ENCODE measurements at places on chromosomes 4 and X.

DNA sequence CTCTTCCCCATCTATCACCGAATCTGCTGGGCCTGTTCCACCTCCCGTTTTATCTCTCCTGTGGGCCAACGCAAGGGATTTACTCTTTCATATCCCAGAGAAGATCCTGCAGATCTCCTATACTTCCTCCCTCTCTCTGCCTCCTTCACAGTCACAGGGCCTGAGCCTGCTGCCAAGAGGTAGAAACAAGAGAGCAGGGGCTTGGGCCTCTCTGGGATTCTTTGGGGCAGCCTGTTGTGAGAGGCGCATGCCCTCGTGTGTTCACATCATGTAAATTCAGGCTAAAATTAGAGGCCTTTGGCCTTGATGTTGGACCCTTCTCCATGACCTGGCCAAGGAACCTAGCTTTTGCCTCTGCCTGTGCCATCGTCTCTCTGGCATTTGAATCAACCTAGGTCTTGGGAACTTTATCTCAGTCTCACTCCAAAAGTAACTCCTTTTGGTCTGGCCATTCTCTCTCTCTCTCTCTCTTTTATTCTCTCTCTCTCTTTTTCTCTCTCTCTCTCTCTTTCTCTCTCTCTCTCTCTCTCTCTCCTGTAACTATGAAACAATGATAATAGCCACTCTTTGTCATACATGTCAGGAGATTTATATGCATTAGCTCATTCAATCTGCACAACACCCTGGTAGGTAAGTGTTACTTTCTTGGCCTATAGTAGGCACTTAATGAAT lies 20.0 kb upstream of the EFNB1 start:
- DNase-seq = no peak

GRCh38 chr4:146490106-146490505 lies 31.6 kb downstream of the SLC10A7 start:
- DNase-seq = no peak

GRCh38 chr4:94256144-94256783 lies 48.6 kb downstream of the SMARCAD1 start:
- no peak for DNase-seq

GRCh38 chrX:103774070-103774642 lies 2.5 kb upstream of the PLP1 start:
- no peak for DNase-seq

GRCh38 chrX:118740276-118740889 lies 13.0 kb downstream of the IL13RA1 start:
- DNase-seq = no peak

DNA sequence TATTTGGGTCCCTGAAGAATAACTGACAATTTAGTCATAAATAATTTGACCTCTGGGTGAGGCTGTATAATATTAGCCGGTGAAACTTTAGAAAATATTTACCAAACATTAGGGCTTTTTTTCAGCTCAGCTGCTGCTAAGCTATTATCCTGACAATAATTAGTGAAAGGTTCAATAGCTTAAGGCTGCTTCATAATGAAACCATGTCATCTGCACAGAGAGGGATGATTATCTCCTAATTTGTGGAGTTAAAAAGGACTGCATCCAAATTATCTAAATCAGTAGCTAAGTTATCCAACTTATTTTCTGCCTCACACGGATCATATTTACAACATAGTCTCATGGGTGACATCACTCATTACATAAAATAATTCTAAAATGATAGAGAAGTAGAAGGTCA lies 1249.8 kb downstream of the RAPGEF2 start:
- no peak for DNase-seq

- no peak for DNase-seq
These were observed 106.3 kb downstream of the USP46 start for GRCh38 chr4:52552778-52553177.

- no peak for DNase-seq
These were observed 42.0 kb downstream of the HPRT1 start for GRCh38 chrX:134501941-134502340.

DNA sequence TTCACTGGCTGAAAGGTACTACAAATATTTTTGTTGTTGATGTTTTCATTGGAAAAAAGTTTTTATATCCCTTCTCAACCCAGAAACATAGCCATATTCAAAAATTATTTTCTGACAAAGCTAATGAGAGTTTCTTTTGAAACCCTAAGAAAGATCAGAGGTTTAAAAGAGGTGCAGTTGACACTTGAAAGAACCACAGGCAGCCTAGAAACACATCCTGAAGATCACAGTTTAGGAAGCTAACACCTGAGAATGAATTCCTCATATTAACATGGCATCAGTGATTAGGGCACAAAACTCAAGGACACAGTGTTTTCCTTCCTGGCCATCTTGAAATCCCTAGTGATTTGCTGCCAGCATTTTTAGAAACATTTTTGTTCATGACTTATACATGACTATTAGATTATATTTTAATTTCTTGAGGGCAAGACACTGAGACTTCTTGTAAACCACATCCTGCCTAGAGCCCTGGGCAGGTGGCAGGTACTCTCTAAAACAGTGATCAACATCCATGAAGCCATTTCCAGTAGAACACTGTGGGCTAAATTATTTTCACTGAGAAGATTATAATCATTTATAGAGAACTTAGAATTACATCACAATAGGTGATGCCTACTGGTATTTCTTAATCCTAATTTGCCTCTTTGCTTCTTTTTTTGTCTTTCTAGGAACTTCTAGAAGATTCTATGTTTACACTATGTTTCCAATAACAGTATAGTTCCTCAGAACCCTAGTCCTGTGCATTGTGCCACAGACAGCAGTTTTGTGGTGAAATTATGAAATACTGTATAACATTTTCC lies 80.0 kb downstream of the ARSJ start:
- no peak for DNase-seq

- no peak for DNase-seq
These were observed 48.4 kb upstream of the PRPS1 start for GRCh38 chrX:107579956-107580355.

DNA sequence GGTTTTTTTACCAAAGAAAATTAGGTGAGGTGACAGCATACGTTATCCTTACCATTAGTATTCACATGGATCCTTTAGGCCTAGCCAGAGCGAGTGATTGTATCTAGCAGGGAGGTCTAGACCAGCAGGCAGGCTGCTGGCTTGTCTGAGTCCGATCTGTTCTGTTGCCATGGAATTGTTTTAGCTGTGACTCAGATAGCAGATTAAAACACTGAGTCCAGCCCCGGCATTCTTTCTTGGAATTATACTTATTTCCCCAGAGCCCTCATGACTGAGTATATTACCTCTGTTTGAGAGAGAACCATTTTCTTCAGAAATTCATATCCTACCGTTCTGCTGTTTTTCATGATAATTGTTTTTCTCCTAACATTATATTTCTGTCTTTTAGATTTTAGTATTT lies 37.4 kb downstream of the OCRL start:
- DNase-seq = no peak

DNA sequence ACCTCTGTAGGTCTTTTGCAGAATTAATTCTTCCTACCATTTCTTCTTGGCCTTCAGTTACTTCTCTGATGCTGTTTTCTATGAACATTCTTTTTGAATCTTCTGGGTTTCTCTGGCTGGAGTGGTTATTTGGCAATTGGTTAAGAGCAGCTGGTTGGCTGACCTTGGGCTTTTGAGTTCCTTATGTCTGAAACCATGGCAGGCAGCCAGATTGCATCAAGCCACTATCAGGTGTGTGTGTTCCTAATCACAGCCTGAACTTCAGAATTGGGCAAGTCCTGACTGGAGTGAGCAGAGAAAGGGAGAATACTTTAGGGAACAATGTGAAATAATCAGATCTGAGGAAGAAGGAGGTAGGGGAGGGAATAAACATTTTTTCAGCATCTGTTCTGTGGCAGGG lies 90.2 kb downstream of the ARHGAP10 start:
- no peak for DNase-seq

- no peak for DNase-seq
These were observed 15.7 kb downstream of the SUPT20HL2 start for GRCh38 chrX:24298191-24298590.

- no peak for DNase-seq
These were observed 93.2 kb upstream of the NKX1-1 start for GRCh38 chr4:1499465-1499864.

DNA sequence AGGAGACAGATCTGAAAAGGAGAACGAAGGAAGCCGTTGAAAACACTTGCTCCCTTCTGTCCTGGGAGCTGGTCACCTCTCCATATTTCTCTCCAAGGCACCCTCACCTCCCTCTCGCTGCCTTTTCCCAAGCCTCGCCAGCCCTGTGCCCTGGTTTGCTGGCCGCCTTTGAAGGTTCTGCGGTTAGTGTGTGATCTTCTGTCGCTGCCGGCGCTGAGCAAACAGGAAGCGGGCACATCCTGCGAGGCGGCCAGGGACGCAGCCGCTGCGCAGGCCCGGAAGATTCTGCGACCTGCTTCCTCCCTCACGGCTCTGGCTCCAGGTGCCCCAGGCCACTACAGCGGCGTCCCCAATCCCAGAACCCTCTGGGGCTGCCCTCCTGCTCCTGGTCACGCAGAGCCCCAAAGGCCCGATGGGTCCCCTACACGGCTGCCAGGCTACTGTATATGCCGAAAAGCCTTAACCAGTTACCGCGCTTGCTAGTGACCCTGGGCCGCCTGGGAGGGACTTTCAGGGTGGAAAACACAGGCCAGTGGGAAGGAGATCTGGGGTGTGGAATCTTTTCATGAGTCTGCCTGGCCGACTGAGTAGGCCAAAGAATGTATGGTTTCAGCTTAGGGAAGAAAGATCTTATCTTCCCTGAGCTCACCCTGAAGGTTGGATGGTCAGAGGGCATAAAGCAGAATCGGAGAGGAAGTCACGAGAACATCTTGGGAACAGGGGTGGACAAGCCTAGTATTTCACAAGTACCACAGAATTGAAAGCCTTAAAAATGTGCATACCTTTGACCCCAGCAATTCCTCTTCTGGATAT lies 2.3 kb upstream of the SASH3 start:
- peak; percentile 64 for DNase-seq

GRCh38 chr4:62835631-62836030 lies 1573.6 kb downstream of the TECRL start:
- DNase-seq = no peak

- no peak for DNase-seq
These were observed 19.2 kb upstream of the SPCS3 start for GRCh38 chr4:176300565-176300964.

DNA sequence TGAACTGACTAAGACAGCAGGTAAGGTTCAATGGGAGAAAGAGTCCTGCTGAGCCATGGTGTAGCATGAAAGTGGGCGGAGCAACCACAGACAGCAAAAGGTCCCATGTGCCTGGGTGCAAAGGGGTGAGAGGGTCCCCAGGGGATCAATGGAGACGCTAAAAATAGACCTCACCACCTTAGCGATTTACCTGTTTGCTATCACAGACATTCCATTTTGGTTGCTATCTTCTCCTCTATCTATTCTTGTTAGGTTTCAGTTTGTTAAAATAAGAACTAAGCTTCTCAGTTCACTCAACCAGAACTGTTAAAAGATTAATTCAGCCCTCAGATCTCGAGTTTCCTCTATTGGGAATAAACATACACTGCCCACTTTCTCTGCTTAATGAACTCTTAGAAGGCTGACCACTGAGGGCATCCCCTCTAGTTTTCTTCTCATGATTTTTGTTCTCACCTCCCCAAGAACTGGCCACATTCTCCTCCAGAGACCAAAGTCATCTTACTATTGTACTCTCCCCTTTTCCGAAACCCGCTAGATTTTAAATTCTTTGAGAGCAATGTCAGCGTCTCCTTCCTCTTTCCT lies 136.7 kb downstream of the PARM1 start:
- no peak for DNase-seq

DNA sequence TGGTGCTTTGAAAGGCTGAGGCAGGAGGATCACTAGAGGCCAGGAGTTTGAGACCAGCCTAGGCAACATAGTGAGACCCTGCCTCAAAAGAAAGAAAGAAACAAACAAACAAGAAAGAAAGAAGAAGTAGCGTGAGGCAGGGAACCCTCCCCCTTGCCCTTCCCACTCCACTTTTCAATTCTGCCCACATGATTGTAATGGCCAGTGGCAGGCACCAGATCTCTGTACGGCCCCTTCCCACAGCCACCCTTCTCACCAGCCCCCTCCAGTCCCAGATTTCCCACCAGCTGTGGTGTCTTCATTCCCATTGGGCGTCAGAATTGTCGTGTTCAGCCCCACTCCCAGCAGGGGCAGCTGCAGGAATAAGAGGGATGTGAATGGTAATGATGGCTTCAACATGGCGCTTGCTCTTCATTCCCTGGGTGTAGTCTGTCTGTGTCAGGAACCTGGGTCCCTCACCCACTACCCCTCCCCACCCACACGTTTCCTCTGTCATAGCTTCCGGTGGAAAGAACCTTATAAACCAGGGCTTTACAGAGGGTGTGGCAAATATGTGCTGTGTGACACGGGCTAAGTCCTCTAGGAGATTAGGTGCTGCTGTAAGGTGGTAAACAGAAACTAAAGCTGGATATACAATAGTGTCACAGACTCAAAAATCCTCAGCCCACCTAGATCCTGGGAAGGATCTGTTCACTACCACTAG lies at the start of gene IL2RG:
Gene IL2RG, minus strand, starts transcription at position 437 of the 703 bp plus-strand sequence. Its CDS starts 38 bp downstream, at position 399.
- DNase-seq = peak; percentile 46

GRCh38 chr4:186644737-186645261 lies 78.9 kb downstream of the FAT1 start:
- DNase-seq = no peak

GRCh38 chrX:10231461-10231860 lies 74.7 kb downstream of the CLCN4 start:
- no peak for DNase-seq

DNA sequence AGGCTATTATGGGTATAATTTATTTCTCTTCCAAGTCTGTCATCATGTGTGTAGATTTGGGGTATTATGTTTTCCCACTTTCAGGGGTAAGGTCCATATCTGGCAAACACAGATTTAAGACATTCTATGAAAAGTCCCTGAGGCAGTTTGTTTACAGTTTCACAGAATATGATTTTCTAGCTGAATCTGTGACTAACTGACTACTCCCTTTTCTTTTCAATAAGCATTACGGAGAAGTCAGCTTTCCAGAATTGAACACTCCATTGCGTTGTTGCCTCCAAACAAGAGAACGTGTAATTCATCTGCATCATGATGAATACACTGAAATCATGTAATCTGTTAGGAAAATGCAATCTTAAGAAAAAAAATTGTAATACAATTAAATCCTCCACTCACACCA lies 226.7 kb upstream of the SFRP2 start:
- DNase-seq = no peak

DNA sequence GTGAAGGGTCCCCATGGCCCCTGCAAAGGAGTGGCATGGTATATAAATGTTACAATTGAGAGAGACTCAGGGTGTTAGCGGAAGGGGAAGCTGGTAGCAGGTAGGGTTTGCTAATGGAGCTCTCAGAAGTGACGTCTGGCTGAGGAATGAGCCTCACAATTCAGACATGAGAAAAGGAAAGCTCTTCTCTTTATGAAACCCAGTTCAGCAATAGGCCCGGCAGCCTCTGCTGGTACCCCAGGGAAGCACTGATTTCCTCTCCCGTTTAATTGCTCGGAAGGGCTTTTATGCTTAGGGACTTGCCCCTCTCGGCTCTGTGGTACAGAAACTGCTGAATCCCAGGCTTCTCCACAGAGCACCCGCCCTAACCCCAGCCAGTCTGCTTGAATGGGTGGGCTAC lies 19.4 kb upstream of the AFAP1 start:
- no peak for DNase-seq

DNA sequence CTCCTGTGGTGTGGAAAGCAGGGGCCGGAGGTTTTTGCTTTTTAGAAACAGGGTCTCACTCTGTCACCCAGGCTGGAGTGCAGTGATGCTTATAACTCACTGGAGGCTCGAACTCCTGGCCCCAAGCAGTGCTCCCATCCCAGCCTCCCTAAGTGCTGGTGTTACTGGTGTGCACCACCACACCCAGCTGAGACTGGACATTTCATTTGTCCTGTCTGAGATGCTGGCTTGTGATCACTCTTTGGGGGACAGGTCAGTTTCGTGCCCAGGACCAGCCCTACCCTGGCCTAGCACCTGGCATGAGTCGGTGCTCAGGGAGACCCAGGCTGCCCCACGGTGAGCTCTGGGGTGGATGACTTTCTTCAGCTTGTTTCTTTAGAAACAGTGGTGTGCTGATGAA lies 11.3 kb downstream of the PSAPL1 start:
- DNase-seq = no peak
